ENCODE measurements at places on chromosomes 5 and 9.
A peak's percentile ranks its signal among the peaks of the same experiment; 100 is the strongest.

DNA sequence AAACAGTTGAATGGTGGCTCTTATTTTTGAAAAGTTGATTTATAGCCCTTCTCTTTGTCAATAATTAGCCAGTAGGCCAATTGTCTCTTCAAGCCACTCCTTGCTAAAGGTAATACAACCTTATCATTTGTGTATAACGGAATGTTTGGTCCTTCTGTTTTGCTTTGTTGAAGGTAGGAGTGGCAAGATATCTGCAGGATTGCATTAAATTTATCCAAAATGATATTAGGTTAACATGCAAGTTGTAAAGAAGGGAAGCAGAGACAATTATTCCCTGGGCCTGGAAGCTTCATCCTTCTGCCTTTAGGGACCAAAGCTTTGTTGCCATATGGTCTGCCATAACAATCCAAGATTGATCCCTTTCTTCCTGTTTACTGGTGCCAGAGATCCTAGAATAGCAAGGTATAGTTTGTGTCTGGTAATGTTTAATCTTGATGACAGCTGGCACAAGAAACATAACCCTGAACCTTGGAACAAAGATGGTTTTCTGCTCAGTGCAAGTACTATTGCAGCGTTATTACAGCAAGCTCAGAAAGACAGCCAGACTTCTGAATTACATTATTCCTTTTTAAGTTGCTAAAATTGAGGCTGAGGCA lies 15.5 kb upstream of the FSD1L start:
- DNase-seq, result no peak

DNA sequence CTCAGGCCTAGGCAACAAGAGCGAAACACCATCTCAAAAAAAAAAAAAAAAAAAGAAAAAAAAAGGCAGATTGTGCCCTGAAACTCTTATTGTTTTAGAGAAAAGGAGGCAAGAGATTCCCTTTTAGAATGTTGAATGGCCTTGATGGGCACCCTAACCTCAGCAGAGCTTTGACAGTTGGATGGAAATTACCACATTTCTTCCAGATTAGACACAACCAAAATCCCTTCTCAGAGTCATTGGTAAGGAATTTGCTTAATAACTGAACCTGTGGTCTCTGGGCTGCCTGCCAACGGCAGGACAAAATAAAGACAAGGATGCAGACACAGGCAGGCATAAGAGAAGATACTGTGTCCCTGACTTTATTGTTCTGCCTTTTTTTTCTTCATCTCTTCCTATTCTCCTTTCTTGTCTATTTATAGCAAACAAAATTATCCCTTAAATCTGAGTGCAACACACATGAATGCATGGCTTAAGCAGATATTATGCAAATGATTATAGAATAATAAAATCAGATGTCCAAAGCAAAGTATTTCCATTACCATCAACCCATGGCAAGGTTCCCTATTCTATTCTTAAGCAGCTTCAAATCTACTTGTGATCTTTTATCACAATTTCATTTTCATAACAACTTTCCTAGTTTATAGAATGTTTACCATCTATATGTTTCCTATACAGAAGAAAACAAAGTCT lies 37.3 kb upstream of the TRIO start:
- DNase-seq, result no peak

DNA sequence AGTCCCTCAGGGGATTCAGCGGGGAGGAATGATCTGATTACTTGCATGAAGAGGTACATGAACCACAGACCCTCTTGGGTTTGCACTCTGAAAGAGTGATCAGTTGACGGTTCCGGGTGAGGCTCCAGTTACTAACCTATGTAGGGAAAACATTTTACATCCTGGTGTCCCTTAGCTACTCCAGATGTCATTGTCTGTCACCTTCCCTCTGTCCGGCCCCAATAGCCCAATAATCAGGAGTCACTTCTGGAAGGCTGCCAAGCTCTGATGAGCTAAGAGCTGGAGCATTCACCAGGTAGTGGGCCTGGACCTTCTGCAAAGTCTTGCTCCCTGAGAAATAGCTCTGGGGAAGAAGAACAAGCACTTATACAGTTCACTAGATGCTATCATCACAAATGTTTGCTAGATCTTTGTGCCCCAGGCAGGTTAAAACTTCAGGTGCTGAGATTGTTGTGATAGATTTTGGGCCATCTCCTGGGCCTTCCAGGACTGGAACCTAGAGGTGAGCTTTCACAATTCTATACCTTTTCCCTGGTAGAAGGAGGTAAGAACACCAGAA lies 64.5 kb downstream of the ENTREP1 start:
- no peak for DNase-seq

DNA sequence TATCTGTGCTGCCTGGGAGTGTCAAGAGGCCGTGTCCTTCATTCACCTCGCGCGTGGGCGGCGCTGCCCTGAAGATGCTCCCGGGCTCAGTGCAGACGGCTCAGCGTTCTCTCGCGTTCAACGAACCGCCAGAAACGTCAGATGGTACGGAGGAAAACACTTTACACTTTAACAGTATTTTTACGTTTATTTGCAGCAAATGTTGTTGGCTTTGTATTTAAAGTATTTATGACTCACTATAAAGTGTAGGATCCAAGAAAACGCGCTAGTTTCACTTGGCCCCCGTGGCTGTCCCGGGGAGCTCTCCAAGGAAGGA lies 544 bp upstream of the ERCC6L2 start:
- peak; percentile 55 for DNase-seq

DNA sequence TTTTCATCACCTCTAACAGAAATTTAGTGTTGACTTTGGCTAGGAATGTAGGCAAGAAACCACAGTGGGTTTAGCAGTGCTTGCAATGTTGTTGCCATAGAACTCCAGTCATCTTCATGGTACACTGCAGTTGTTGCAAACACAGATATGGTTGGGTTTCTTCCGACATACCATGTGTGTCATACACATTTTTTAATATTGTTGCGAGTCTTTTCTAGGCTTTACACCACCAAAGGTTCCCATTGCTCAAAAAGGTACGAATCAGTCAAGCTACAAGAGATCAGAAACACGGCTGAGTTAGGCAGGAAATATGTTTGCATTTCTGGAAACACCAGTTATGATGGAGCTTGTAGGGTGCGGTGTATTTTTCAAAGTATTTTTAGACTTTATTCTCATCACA lies 172.4 kb downstream of the SYK start:
- DNase-seq, result no peak

- DNase-seq, result no peak
Observed at GRCh38 chr5:143031781-143032580, 261.8 kb downstream of the ARHGAP26 start.

DNA sequence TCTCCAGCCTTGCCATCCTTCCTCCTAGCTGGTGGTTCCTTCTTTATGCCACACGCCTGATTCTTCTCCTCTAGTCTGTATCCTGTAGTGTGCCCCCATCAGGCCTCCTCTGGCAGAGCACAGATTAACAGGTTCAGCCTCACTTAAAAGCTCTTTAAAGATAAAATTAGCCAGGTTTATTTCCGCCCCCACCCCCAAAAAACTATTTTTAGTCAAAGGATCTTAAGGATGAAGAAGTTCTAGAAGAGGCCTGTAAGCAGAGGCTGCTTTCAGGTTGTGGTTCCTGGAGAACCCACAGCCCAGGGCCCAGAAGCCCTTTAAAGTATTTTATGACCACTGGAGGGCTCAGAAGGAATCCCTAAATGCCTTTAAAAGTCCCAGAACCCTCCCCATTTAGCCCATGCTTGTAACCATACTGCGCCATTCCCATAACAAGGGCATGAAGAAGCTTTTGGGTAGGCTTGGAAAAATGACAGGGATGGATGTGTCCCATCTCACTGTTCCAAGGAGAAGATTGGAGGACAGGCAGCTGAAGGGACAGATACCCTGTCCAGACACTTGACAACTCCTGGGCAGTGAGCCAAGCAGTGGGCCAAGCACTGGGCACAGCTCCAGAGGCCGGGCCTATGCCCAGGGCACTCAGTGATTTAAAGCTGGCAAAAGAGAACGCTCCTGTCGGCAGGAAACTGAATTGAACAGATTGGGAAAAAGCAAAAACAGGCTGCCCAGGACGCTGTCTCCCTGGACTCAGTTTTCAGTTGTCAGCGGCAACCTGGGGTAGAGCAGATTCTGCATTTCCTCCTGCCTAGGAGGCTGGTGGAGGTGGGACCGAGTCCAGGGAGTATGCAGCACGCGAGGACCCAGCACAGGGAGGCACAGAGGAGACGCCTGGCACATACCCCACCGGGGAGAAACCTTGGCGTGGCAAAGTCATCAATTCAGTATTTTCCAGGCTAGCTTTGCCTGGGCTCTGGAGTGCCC lies 106.3 kb upstream of the SSBP2 start:
- DNase-seq, result peak; percentile 13

DNA sequence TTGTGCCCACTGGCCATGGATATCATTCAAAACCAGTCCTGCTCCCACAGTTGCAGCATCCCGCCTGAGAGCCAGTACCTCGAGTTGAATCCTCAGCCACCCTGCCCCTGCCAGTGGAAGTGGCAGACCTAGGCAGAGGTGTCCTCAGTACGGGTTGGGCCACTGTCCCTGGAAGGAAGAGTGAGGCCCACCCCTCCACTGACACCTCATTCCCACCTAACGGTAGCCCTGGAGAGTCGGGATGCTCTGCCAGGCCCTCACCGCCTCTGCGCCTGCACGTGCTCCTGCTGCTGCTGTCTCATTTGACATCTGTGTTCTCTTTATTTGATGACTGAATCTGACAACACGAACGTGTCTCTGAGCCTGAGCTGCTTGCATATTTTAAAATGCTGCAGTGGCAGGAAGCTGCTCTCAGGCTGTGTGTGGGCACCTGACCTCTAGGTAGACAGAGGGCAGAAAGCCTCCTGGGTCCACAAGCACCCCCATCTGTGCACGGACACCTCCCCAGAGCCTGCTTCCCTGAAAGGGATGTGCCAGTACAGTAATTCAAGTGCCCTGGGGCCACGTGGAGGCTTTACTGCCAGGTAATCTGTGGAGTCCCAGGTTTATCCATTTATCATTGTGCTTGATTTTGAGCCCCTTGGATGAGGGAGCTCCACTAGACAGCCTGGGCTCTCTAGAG lies 194.7 kb downstream of the CACNA1B start:
- DNase-seq, result no peak

DNA sequence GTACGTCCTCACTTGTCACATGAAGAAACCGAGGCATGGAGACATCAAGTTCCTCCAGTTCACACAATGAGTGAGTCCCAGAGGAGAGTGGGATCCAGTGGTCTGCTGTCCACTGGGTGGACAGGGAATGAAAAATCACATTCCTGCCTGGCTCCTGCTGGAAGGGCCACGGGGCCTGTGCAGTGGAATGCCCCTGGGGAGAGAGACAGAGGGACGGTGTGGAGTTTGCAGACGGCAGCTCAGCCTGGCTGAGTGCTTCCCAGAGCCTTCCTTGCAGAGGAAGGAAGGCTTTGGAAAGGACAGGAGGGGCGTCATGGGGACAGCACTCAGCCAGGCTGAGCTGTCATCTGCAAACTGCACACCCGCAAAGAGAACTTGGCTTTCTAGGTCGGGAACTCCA lies 74.7 kb downstream of the COL27A1 start:
- DNase-seq, result no peak

DNA sequence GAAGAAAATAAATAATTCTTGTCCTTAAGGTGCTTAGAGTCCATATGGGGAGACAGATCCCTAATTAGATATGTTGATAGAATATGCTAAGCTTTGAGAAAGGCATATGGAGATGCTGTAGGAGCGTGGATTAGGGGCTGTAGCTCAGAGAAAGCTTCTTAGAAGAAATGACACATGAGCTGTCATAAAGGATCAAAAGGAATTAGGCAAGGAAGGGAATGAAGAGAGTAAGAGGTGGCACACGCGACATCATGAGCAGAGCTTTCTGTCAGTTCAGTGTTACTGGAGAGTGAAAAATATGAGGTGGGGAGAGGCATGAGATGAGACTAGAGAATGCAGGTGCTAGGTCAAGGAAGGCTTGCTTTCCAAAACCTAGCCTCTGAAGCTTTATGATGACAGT lies 118.6 kb downstream of the KIAA0825 start:
- no peak for DNase-seq

DNA sequence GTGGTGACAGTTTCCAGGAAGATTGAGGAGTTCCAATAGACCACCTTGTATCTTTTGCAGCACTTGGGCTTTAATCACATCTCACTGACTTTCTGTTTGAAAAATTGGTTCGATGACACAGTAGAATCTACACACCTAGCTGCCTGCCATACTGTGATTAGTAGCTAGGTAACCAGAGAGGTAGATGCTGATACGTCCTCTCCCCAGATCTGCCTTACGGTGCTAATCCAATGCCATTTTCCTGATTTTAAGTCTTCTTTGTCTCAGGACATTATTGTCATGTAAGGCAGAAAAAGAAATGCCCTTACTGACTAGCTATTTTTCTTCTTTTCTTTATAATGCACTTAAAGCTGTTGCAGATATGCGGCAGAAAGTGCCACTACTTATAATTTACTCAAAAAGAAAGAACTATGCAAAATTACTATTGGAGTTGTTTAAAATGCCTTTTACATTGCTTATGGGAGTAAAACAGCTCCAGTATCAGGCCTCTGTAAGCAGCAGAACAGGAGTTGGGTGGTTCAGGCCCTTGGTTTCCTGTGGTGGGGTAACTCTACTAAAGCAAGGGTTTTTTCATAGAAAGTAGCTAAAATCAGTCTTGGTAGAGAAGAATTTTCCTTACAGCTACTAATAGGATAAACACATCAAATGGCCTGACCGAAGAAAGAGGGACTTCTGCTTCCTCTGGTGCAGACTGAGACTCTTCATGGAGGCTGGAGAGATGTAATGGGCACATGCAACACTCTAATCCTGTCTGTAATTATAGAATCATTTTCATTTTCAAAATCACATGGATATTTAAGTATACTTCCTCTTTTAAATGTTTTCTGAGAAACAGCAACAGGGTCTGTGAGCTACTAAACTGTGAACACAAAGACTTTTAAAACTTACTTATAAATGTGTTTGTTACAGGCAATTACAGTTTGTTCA lies 177.2 kb downstream of the MAPKAP1 start:
- peak; percentile 13 for DNase-seq

DNA sequence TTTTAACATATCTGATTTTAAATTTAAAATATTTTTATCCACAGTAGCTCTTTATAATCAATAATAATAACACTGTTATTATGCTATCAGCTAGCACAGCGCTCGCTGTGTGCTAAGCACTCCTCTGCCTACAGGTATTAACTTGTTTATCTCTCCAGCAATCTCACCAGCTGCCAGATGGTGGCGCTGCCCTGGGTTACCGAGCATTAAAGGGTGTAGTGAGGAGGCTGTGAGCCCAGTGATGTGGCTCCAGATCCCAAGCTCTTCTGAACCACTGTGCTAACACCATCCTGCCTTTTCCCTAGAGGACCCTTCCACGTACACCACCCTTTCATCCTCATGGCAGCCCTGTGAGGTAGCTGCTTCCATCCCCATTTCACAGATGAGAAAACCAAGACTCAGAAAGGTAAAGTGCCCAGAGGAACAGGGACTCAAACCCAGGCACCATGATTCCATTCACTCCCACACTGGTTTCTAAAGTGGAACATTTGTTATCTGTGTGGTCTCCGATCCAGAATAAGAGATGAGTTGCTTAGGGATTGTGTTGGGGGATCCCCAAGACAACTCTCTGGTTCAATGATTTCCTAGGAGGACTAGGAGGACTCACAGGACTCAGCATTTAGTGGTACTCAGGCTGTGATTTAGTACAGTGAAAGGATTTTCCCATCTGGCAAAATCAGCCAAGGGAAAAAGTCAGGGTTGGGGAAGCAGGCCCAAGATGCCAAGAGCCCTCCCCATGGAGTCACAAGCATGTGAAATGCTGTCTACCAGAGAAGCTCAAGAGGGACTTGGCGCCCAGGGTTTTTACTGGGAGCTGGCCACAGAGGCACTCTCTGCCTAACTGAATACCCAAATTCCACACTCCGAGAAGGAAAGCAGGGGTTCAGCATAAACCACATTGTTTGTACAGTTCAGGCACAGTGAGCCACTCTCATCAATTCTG lies 7.0 kb downstream of the IGFBPL1 start:
- DNase-seq, result peak; percentile 57

- DNase-seq, result peak; percentile 13
Observed at GRCh38 chr5:150272531-150272930, 17.0 kb downstream of the CAMK2A start.

- DNase-seq, result no peak
Observed at GRCh38 chr5:140338908-140339307, 7.5 kb downstream of the HBEGF start.

Measured in activated CD4-positive, alpha-beta T cell treated with anti-CD3 and anti-CD28 coated beads, Interleukin-2, Interleukin-6, amounts not matched to agents 100 ng/mL and 50 ng/mL, durations not matched to agents 16 hours and 8 hours (primary cell).